ENCODE measurements at places on chromosomes 5 and 9. TPM values are rescaled to one million over a fixed set of nuclear protein-coding genes. Genes with fewer than 3 reads are reported as not detected.

Gene CTNND2
- 143 TPM for total RNA-seq

Gene MYMK
- not detected for total RNA-seq

Gene NTNG2
- 2.4 TPM for total RNA-seq

Gene PALM2AKAP2
- 0.74 TPM for total RNA-seq

- peaks cover 7% of the 10 kb centered on the region for H3K36me3 ChIP-seq
- H3K4me3 ChIP-seq: no peak overlapping the region
- H3K27me3 ChIP-seq: no peaks in the 10 kb centered on the region
- no peak overlapping the region for H3K27ac ChIP-seq
Measured at GRCh38 chr9:34671307-34671706, 8.8 kb upstream of the CCL27 start.

- no peak overlapping the region for H3K27ac ChIP-seq
- H3K36me3 ChIP-seq: peaks cover 3% of the 10 kb centered on the region
- peaks cover 26% of the 10 kb centered on the region for H3K4me1 ChIP-seq
- DNase-seq: no peak
- H3K4me3 ChIP-seq: no peak overlapping the region
Measured at GRCh38 chr5:39447968-39448367, 23.2 kb upstream of the DAB2 start.

DNA sequence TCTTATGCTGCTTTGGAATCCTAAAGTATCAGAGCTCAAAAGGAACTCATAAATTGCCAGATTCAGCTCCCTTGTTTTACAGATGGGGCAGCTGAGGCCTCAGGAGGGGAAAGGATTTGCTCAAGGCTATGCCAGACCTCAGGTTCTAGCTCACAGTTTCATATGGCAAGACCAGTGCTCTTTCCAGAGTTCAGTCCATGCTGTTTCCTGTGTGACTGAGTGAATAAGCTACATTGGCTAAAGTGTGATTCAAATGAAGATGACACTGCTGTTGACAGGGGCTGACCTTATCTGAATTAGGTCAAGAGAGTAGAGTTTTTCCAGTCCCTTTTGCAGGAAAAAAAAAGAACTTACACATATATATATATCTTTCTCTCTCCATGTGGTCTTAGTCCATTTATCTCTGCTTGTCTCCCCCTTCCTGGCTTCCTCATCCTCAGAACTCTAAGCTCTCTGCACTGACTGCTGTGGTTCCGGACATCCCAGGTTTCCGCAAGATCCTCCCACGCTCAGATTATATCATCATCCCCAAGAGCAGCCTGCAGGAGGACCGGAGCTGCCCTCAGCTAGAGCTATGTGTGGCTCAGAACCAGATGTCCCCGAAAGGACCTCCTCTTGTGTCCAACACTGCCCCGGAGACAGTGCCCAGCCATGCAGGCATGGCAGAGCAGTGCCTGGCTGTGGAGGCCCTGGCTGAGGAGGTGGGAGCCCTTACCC lies 9.3 kb downstream of the HMGXB3 start:
- H3K4me1 ChIP-seq: no peaks in the 10 kb centered on the region
- H3K4me3 ChIP-seq: no peak overlapping the region
- DNase-seq: no peak
- no peaks in the 10 kb centered on the region for H3K27me3 ChIP-seq

All from progenitor cell of endocrine pancreas (in vitro differentiated cells).